ENCODE measurements at places on chromosomes 7 and 10.

DNA sequence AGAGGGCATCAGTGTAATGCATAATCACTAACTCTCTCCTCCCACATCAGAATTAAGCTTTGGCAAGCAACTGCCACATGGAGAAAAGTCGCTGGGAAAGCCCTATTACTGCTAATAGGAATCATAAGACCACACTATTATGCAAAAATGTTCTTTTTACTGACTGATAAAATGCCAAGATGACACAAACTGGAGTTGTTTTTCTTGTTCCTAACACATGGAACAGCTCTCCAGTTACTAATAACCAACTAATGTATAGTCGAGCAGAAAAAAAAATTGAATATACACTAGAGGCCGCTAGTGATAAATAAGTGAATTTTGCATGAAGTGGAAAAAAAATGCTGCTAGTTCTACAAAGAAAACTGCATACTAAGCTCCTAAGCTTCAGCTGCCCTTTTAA, 165.6 kb downstream of the TPK1 start:
- peak; percentile 40 for DNase-seq

GRCh38 chr7:47380325-47381133, 201.4 kb downstream of the TNS3 start:
- DNase-seq: peak; percentile 76

DNA sequence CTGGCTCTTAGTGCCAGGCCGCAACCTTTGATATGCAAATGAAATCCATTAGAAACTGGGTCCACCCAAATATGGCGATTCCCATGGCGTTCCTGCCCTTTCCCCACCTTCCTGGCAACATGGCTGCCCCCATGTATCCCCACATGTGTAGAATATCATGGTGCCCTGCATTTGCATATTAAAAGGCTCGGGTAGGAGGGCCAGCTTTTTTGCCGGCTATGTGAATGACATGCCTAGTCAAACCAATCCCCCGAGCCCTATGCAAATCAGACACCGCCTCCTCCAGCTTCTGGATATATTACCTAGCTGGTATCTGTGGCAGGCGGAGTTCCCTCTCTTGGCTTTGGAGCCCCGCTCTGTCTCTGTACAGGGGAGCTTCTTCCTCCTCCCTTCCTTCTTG, 18.3 kb downstream of the MMS19 start:
- DNase-seq: no peak

DNA sequence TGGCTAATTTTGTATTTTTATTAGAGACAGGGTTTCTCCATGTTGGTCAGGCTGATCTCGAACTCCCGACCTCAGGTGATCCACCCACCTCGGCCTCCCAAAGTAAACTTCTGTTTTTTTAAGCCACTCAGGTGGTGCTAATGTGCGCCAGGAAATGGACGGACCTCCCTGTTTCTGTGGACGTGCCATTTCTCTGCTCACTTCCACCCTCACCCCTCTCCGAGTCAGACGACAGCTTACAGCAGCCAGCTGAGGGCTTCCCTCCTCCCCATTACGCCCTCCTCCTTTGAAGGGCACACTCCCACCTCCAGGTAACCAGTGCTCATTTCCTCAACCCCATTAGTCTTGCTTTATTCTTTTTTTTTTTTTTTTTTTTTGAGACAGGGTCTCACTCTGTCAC, 41.7 kb upstream of the EZH2 start:
- no peak for DNase-seq

DNA sequence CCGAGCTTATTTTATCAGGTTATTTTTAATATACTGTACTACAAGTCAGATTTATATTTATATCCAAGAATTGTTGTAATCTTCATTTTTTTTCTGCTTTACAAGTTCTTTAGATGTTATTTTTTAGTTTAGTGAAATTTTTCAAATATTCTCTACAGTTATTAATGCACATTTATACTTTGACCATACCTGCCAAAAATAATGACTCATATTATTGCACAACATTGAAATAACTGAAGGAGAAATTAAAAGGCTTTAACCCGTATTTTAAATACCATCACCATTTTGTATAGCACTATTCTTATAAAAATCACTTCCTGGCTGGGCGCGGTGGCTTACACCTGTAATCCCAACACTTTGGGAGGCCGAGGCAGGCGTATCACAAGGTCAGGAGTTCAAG, 278.5 kb downstream of the BICC1 start:
- DNase-seq: peak; percentile 85

DNA sequence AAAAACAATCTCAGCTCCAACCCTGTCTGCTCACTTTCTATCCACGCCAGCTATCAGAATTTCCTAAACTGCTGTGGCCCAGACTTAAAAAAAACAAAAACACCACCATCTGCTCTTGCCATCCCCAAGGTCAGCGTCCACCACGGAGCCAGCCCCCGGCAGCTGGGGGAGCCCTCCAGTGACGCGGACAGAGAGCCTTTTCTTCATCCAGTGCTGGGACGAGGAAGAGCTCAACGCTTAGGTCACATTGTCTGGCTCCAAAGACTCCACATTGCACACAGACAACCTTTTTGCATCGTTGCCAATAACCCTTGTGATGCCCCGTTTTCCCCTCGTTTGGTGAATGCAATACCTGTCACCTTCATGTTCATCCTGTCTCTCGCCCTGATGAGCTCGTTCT, 67.4 kb upstream of the GNA12 start:
- no peak for DNase-seq

DNA sequence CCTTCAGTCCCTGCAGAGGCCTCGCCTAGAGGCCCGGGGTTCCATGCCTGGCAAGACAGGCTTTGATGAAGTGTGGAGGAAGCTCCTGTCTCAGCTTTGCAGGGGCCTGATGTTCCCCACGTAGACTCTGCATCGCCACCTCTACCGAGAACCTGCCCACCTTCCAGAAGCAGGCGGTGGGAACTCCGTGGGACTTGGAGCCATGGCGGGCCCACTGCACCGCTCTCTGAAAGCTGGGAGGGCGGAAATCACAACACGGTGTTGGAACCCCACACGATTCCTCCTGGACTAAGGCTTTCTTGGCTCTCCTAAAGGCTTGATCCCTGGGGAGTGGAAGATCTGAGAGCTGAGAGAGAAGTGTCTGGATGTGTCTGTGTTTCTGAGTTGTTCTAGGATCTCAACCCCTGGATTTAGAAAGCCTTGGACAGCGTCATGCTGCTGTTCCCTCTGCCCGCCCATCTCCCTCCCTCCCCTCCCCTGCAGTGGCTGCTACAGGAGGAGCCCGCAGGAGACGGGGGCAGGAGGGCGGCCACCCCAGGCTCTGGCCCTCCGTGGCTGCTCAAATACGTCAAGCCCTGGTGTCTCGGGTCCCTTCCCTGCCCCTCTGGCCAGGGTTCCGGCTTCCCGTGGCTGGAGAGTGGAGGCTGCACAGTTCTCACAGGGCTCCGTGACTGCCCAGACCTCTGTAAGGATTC, 79.7 kb downstream of the VIPR2 start:
- DNase-seq: no peak

- no peak for DNase-seq
Observed at GRCh38 chr7:16661924-16662323, 15.9 kb downstream of the BZW2 start.

DNA sequence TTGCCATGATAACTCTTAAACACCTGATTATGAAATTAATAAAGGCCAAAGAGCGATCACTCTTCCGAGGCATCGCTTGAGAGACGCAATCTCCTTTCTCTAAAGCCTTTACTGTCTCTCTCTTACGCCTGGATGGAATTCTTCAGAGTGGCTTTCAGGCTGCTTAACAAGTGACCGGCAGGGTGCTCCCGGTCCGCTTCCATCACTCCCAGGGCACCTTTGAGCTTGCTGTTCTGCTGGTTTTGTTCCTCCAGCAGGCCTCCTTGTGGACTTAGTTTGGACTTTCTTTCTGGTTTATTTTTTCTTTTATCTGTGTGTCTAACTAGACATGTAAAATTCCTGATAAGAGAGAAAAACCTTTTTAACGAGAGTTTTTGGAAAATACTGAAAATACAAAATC, 60.9 kb downstream of the MRPL32 start:
- DNase-seq: no peak

- no peak for DNase-seq
Observed at GRCh38 chr7:343227-343822, 53.4 kb downstream of the FOXL3 start.

DNA sequence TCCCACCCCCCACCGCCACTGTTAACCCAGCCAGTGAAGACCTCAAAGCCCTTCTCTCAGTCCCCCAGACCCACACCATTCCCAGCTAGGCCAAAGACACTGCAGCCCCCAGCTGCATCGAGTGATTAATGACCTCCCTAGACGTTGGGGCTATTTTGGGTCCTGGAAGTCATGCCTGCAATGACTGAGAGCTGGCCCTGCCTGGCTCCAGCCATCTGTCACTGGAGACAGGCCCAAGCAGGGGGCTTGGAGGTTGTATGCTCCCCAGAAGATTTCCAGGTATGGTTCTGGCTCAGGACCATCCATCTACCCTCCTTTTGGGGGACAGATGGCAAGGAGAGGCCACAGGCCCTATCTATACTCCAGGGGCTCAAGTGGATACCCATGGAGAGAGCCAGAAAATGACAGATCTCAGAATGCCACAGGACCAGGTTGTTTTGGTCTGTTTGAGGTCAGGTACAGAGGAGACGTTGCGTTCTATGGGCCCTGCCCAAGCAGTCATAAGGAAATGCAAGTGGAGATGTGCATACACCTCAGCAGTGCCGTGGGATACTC, 5.1 kb downstream of the KCNIP2 start:
- DNase-seq: no peak

DNA sequence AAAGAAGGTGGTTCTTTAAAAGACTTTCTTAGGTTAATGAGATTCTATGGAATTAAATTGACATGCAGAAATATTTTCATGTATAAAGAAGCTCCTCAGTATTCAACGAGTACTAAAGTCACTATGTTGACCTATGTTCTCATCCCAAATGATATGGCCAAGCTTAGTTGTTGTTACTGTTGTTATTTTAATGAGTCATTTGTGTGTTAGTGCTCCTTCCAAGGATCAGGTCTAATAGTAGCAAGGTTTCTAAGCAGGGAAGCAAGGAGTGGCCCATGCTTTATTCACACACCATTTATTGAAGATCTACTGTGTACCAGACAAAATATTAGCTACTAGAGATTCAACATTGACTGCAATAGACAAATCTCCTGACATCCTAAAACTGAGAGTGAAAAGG, 41.9 kb downstream of the LRRN3 start:
- no peak for DNase-seq

DNA sequence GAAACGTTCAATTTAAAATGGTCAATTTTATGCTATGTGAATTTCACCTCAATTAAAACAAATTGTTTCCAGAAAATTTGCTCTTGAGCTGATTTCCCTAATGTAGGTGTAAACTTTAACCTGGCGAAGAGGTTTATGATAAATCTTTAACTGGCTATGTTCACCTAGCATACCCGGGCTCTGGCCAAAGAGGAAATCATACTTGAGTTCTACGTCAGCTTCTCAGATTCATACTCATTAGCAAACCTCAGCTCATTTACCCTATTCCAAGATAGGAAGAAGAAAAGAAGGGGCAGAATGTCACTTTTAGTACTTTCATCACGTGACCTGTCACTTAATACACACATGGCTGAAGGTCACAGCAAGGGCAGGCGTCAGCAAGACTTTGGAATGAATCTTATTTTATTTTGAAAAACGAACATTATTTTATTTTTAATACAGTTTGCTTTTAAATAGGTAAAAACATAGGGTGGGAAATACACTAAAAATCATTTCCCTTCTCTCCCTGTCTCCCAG, 97.0 kb downstream of the ABLIM1 start:
- no peak for DNase-seq

GRCh38 chr7:67738958-67739357, 742.3 kb downstream of the TYW1 start:
- peak; percentile 1 for DNase-seq

DNA sequence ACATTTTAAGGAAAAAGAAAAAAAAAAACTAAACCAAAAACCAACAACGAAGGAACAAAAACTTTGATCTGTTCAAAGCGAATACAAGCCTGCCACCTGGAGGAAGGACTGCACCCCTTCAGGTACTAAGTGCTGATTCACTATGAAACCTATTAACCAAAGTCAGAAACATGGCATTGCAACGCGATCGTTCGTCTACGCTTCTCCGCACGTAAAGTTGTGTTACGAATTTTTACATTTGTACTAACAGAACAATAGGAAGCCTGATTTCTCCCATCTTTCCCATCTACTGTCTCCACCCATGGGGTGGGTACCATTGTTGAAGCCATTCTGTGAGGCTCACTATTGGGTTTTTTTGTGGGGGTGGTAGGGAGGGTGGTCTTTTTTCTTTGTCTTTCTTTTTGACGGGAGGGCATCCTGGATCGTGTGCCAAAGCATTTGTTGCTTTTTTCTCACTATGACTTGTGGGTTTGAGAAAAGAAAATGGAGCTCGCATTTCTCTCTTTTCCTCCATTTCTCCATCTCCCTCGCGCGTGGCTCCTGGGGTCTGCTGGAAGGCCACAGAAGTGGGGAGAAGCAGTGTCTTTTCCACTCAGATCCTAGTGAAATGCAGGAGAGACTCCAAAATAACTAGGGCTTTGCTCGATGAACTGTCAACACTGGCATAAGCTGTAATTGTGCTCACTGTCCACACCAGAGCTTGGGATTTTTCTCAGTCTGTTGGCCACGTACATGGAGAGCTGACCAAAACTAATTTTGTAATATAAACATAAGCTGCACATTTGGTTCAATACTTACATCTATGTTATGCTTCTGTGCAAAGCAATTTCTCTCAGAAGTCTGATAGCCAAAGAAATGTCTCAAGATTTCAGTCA, 100.9 kb upstream of the YAE1 start:
- peak; percentile 77 for DNase-seq

DNA sequence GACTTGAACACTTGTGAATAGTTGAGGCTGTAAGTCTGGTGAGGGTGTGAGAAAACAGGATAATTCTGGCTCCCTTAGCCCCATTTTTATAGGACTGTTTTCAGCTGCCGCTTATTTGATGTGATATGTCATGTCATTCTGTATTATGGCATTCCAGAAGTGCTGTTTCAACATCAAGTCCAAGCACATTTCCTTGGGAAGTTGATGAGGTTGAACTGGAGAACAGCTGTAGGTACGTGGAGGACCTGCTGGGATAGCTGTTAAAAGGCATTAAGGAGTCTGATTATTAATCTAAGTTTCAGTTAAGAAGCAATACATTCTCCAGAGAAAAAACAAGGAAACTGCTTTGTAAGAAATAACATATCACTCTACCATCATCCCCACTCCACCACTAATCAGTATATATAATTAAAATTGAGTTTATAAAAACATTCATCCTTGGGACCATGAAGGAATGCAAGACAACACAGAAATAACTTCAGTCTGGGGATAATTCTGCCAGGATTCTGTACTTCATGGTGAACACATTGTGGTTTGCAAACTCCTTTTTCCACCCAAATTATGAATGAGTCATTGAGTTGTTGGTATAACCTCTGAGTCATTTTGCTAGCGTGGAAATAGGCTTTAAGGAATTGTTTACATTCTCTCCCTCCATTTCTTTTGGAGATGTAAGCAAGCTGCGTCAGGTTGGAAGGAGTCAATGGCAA, 39.9 kb upstream of the TMEM229A start:
- peak; percentile 78 for DNase-seq

- no peak for DNase-seq
Observed at GRCh38 chr10:89263091-89263490, 11.5 kb upstream of the LIPA start.

- DNase-seq: no peak
Observed at GRCh38 chr7:107854989-107855388, 36.0 kb upstream of the DLD start.
